ENCODE measurements at places on chromosomes 11 and 22.

- peak; percentile 32 for DNase-seq
Observed at GRCh38 chr11:115256397-115257197, 247.6 kb downstream of the CADM1 start.

GRCh38 chr22:49824185-49824925 lies 3.3 kb downstream of the BRD1 start:
- no peak for DNase-seq

DNA sequence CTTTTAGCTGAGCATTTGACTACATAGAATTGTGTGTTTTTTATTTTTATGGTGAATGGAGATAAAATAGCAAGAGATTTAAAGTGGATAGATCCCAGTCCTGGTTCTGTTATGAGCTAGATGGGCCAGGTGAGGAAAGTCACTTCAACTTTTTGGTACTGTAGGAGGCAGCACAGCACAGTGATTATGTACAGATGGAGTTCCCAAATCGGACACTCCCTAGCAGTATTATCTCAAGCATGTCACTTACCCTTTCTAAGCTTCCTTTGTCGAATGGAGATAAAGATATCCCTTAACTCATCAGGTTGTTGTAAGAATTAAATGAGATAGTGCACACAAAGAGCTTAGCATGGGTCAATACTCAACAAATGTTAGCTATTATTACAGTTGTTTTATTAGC lies 5.3 kb downstream of the EXPH5 start:
- DNase-seq: no peak

- no peak for DNase-seq
Observed at GRCh38 chr22:35037089-35037488, 28.9 kb upstream of the ISX start.

DNA sequence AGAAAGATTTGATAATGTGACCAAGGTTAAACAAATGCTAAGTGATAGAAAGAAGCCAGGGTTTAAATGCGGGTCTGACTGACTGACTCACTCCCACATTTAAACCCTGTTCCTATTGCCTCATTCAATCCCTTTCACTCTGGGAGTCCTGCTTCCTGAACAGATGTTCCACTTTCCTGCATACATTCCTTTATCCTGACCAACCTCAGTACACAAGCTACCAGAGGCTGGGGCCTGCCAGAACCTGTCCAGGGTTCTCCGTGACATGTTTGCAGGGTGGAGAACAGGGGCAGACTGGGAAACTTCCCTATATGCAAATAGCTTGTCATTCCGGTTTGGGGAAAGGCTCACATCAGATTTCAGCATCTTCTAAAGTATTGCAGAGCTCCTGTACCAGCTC lies 3.0 kb upstream of the ANKK1 start:
- DNase-seq: peak; percentile 35

DNA sequence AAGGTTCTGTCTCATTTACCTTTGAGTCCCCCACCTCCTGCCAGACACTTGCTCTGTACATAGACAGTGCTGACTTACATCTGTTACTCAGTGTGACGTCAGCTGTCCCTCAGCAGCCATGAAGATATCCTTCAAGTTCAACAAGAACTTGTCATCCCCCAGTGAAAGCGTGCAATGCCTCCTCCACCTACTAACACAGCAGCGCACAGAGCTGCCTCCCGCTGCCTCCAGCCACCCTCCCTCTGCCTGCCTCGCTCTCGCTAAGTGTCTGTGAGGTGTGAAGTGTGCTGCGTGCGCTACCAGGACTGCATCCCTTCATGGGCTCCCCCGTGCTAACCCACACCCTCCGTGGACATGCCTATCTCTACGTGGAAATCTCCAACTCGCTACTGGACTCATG lies 621.4 kb downstream of the BRD1 start:
- DNase-seq: no peak

- DNase-seq: no peak
Observed at GRCh38 chr22:38751066-38751421, 4.8 kb downstream of the SUN2 start.

- no peak for DNase-seq
Observed at GRCh38 chr11:91115116-91115515, 892.3 kb upstream of the CHORDC1 start.

- no peak for DNase-seq
Observed at GRCh38 chr11:133318221-133318620, 214.1 kb downstream of the OPCML start.

GRCh38 chr11:44787981-44788380 lies 61.2 kb downstream of the TSPAN18 start:
- no peak for DNase-seq

DNA sequence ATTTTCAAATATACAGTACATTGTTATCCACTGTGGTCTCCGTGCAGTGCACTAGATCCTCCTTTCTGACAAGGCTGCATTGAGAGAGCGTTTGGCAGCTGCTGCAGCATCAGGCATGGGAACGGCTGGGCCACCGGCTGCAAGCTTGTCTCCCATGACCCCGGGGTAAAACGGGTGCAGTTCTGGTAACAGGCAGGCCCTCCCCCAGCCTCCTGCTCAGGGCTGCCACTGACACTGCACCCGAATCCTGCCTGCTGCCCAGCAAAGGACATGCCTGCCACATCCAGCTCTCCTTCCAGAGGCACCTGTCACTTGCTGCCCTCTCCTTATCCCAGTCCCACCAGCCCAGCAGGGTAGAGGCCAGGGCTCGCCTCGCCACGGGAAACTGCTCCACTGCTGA lies 124.5 kb upstream of the TMEM45B start:
- DNase-seq: no peak

DNA sequence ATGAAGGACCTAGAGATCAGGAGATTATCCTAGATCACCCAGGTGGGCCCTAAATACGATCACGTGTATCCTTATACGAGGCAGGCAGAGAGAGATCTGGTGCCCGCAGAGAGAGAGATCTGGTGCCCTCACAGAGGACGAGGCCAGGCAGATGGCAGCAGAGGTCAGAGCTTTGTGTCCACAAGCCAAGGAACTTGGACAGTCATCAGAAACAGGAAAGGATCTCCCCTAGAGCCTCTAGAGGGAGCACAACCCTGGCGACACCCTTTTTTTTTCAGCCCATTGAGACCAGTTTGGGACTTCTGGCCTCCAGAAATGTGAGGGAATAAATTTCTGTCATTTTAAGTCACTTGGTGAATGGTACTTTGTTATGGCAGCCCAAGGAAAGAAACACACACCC lies 25.5 kb upstream of the TIMP3 start:
- DNase-seq: no peak

DNA sequence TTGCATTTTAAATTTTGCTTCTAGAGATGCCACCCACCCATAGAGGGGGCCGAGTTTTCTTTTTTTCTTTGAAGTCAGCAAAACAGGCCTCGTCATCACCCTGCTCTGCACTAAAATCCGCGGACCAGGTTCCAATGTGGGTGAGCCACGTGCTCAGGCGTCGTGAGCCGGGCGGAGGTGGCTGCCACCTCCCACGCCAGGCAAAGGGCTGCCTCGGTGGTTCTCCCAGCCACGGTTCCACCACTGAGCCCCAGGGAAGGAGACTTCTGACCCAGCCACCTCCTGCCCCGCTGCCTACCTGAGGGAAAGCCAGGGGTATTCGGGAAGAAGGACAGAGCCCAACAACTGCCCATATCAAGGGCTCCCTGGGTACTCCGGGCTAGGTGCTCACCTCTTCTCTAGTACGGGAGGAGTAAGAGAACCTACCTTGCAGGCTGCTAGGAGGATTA lies 45.3 kb downstream of the MN1 start:
- DNase-seq: no peak

GRCh38 chr11:127066401-127067090 lies 66.0 kb upstream of the KIRREL3 start:
- no peak for DNase-seq

DNA sequence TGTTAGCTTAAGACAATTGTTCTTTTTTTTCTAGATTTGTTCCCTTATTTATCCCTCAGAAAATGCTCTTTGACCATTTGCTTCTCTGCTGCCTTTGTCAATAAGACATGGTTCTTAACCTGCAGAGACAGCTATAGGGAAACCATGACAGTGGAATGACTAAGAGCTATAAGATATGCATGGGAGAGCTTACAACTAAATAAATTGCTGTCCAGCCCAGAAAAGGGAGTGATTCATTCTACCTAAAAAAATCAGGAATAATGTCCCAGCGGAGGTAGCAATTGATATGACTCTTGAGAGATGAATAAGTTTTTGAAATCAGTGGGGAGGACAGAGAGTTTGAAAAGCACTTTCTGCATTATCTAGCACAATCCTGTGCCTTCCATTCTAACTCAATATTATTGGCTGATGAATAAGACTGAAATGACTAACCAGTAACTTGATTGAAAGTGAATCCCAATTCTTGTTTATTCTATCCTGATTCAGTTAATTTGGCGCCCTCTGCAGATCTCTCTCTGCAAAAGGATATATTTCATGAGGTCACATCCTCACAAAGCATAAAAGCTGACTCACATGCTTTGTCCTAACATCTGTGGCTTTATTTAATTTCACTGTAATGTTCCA lies 680.5 kb upstream of the API5 start:
- DNase-seq: peak; percentile 75

- DNase-seq: no peak
Observed at GRCh38 chr22:49656291-49656851, 171.3 kb downstream of the BRD1 start.

DNA sequence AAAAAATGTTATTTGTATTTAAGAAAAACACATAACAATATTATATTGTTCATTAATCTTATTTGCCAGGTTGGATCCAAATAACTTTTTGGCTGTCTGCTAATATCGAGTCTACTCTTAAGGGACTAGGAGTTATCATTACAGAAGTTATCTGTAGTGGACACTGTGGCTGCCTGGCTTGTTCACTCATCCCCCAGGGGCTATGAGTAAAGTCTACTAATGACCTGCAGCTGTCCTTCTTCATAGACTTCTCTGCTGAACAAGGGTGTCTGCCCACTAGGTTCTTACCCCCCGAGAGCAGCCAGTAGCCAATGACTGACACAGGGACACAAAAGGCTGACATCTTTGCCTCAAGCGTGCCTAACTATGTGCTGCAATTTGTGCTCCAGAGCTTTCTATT lies 69.7 kb downstream of the APIP start:
- DNase-seq: no peak

DNA sequence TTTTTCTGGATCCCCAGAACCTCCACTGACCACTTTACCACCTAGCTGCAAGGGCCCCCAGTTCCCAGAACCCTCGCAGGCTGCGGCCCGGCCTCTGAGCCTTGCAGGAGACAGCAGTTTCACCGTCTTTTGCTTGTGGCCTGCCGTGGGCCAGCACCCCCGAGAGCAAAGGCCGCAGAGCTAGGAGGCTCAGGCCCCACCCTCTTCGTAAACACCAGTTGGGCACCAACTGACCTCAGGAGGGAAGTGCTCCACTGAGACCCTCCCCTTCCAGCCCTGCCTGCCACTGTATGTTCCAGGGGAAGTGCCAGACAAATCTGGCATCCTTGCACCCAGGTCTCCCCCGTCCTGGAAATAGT lies 23.4 kb upstream of the CREB3L1 start:
- DNase-seq: no peak

GRCh38 chr11:71580057-71581003 lies 2.3 kb downstream of the KRTAP5-11 start:
- peak; percentile 80 for DNase-seq

DNA sequence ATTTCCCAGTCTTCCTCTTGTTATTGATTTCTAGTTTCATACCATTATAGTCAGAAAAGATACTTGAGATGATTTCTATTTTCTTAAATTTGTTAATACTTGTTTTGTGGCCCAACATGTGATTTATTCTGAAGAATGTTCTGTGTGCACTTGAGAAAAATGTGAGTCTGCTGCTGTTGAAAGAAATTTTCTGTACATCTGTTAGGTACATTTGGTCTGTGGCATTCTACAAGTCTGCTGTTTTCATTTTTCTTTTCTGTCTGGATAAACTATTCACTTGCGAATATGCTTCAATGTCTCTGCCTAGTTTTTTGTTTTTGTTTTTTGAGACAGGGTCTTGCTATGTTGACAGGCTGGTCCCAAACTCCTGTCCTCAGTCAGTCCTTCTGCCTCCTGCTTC lies 26.4 kb upstream of the LUZP2 start:
- no peak for DNase-seq

DNA sequence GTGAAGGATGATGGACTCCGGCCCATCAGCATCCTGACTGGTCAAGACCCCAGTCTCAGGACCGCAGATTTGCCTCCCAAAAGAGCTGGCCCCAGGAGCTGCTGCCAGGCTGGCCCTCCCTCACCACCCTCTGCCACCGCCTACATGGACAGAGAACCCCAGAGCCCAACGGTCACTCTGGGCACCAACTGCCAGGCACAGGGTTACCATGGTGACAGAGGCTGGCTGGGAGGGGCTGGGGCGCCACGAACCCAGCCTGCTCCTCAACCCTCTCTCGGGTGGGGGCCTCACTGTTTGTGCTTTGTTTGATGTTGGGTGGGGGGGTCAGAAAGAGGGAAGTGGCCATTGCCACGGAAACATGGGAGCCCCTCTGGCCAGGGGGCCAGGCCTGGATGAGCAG lies 55.8 kb downstream of the ELFN2 start:
- no peak for DNase-seq

DNA sequence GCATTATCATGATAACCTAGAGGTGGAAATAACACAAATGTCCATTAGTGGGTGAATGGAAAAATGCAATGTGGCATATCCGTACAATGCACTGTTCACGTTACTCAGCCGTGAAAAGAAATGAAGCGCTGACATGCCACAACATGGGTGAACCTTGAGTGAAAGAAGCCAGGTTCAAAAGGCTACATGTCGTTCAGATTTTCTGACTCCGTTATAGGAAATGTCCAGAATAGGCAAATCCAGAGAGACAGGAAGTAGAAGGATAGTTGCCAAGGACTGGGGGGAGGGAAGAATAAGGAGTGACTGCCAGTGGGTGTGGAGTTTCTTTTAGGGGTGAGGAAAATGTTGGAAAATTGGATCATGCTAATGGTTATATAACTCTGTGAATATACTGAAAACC lies 133.8 kb downstream of the ATXN10 start:
- no peak for DNase-seq

- DNase-seq: no peak
Observed at GRCh38 chr22:44728761-44729324, 23.5 kb upstream of the ARHGAP8 start.

- no peak for DNase-seq
Observed at GRCh38 chr22:49097966-49098365, 729.7 kb downstream of the BRD1 start.

DNA sequence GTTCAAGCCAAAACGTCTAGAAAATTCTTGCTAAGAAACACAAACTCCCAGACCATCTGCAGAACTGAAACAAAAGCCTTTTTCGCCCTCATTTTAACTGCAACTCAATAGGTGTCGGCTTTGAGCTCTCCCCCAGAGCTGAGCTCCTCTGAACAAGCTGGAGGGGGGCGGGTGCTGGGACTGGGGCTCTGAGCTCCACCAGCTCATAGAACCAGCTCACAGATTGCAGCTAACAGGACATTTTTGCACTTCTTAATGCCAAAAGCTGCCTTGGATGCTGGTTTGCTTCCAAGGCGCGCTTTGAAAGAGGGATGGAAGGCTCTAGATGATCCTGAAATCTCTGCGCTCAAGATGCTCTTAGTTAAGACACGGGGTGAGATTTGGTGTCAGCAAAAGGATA lies 6.0 kb upstream of the YWHAH start:
- DNase-seq: no peak

- no peak for DNase-seq
Observed at GRCh38 chr11:4090258-4090657, 4.3 kb upstream of the RRM1 start.

- DNase-seq: no peak
Observed at GRCh38 chr11:46256540-46257001, 20.9 kb upstream of the CREB3L1 start.

Data from NCI-H1105 treated with DMSO at 0.1 percent for 48 hours (cell line).